ENCODE measurements at places on chromosomes 7 and 10.

DNA sequence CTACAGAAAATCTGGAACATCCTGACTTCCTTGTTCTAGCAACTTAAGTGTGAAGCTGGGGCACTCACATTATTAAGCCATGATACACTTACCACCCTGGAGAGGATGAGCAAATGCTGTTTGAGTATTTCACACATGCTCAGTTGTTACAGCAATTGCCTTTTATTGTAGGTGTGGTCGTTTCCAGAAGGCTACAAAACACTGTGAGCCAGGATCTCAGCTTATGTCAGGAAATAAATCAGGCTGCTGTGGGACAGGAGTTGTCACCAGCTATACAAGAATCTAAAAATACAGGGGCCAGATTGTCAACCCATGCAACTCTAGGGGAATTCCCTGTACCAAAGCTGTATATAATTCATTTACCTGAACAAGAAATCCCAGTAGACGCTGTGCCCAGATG is 273.3 kb upstream of the SP4 start:
- no peak for DNase-seq

- DNase-seq = no peak
Measured at GRCh38 chr7:155808549-155809331, 3.5 kb downstream of the SHH start.

DNA sequence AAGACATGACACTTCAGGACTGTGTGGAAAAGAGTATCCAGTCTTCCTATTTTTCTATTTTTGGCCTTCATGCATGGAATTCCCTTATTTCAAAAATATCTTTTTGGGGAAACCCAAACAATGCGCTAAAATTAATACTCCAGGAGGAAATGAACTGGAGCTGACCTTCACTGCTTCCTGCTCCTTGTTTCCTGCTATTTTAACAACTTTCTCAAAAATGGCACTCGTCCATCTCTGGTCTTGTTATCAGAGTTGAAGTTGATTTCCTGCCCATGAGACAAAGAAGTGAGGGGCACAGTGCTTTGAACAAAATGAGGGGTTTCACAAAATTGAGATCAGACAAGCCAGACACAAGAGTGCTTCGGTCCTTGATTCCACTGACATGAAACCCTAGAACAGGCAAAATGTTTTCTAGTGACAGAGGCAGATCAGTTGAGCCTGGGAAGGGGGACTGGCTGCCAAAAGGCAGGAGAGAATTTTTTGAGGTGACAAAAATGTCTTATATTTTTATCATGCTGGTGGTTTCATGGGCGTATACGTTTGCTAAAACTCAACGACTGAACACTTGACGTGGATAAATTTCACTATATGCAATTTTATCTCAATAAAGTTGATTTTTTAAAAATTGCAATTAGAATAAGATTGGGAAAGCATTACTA is 193.2 kb downstream of the CREB5 start:
- no peak for DNase-seq

GRCh38 chr10:113554214-113554613 is 1.4 kb downstream of the HABP2 start:
- DNase-seq = no peak

- DNase-seq = no peak
Measured at GRCh38 chr7:44380831-44381493, 55.6 kb upstream of the CAMK2B start.

DNA sequence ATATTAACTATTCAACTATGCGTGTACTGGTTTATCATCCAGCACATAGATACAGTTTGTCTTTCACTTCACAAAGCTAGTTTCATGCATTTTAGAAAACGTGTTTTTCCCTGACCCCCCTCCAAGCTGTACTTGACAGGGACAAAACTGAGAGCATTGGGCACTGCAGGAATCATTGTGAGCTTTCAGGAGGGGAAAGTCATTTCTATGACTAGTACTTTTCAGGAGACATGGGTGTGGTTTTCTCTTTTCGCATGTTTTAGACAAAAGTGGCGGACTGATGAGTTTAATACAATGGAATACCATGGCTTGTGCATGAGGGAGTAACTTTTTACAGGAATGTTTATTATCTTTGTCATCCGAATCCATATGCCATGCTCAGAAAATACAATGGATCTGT is 42.7 kb downstream of the NRG3 start:
- DNase-seq = no peak

- no peak for DNase-seq
Measured at GRCh38 chr7:158695726-158696452, 8.7 kb downstream of the NCAPG2 start.

DNA sequence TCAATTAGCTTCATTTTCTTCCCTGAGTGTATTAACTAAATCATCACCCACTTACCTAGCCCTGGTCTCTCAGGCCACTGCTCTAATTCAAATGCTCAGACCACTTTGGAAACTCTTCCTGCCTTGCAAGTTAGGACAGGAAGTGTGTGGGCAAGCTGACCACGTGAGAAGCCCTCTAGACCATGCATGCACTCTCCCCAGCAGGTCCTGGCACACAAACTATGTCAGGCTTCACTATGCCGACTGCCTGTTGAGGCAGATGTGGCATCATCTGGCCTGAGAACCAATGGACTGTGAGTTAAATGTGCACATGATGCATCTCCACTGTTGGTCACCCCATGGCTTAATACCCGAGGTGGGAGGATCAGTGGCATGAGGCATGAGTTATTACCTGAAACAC is 439.6 kb downstream of the GRID1 start:
- no peak for DNase-seq

- DNase-seq = no peak
Measured at GRCh38 chr7:26295586-26295985, 3.9 kb downstream of the SNX10 start.

- no peak for DNase-seq
Measured at GRCh38 chr10:12250181-12250580, 54.2 kb downstream of the CDC123 start.

GRCh38 chr10:15293862-15294842 is 76.9 kb downstream of the FAM171A1 start:
- no peak for DNase-seq

All from urothelium cell line (cell line).